ENCODE measurements at places on chromosomes 4 and X.

DNA sequence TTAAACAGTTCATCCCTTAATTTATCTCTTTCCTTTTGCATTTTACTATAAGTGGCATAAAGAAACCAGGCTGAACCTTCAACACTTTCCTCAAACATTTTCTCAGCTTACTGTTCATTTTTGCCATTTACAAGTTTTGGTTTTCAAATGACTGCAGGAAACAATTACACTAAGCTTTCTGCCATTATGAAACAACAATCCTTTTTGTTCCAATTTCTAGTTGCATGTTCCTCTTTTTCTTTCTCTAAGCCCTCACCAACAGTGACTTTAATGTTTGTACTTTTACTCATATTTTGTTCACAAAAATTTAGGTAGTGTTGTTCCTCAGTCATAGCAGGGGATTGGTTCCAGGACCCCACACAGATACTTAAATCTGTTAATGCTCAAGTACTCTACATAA is 1526.1 kb downstream of the STIM2 start:
- DNase-seq: no peak

DNA sequence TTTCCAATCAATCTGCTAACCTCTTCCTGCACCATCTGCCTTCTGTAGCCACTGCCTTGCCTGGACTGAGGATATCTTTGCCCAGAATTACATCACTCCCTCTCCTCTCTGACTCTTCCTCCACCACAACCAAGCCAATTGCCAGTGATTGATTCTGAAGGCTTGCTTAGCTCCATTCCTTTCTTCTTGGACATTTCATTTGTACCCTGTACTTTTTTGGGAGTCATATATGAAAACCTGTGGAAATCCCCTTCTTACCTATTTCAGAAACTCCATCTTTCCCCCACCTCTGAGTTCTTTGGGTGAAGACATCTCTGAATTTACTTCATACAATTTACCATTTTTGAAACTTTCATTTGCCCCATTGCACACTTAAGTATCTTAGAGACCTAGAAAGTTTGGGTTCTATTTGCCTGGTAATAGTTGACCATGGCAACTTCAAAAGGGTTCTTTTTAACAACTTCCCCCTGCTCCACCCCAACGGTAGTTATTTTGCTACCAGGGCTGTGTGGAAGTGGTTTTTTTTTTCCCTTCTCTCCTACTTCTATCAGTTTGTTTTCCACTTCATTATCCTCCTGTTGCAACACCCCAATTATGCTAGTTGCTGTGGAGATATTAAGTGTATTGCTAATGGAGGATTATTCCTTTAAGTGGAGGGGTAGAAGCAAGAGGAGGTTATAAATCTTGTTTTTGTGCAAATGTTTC is 14.3 kb downstream of the SGMS2 start:
- DNase-seq: no peak

- DNase-seq: no peak
Measured at GRCh38 chrX:2317527-2318055, 183.2 kb downstream of the DHRSX start.

- no peak for DNase-seq
Measured at GRCh38 chr4:77229433-77229832, 72.4 kb downstream of the CCNG2 start.

- no peak for DNase-seq
Measured at GRCh38 chr4:85854546-85854945, 379.6 kb downstream of the ARHGAP24 start.

DNA sequence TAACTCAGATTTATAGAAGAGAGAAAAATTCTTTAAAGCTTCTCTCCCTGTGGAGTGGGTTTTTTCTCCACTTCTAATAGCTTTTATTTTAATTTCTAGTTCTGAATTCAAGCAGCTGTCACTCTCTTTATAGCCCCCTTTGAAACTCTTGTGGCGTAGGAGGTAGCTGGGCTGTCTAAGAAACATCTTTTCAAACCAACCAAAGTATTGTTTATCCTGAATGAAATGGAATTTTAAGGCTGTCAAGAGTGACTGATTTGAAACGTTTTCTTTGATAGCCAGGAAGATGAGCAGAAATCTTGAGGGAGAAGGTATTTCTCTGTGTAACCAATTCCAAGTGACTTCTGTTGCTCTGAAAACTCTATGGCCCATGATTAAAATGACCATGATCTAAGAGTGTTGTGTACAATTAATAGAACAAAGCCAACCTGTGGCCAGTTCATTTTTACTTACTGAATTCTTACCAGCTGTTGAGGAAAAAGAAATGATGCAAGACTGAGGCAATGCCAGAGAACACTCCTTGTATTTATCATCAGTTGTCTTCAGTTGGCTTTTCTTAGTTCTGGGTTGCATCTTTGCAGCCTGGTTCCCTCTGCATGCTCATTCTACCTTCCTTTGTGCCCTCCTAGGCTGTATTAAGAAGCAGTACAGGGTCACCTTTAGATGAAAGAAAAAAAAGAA is 298.4 kb downstream of the ARHGAP10 start:
- DNase-seq: no peak

GRCh38 chr4:106809076-106809475 is 227.0 kb downstream of the DKK2 start:
- no peak for DNase-seq

GRCh38 chrX:1444561-1445500 is 7.9 kb downstream of the ASMTL start:
- no peak for DNase-seq

DNA sequence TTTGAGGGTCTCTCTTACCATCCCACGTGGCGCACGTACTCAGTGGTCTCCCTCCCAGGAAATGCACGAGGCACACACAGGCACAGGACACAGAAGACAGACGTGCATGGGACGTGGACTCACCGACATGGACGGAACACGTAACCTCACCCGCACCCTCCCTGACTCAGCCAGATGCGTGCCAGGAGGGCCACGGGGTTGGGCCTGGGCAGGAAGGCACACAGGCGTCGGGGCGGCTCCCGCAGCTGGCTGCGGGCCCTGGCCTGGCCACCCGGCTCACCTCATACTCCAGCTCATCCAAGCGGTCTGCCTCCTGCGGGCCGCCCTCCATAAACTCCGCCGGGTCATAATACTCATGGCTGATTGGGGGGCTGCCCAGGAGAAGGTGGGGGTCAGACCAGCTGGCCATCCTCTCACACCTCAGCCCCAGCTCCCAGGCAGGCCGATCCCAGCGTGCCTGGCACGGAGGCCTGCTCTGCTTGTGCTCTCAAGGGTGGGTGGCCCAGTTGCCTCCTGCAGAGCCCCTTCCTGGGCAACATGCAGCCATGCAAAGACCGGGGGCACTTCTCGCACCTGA is 12.6 kb downstream of the SSR4 start:
- DNase-seq: no peak

All from Panc1 (cell line).